Activated T-cell treated with anti-CD3 and anti-CD28 coated beads for 1 hour (primary cell): ENCODE measurements at places on chromosomes 1 and 21.

DNA sequence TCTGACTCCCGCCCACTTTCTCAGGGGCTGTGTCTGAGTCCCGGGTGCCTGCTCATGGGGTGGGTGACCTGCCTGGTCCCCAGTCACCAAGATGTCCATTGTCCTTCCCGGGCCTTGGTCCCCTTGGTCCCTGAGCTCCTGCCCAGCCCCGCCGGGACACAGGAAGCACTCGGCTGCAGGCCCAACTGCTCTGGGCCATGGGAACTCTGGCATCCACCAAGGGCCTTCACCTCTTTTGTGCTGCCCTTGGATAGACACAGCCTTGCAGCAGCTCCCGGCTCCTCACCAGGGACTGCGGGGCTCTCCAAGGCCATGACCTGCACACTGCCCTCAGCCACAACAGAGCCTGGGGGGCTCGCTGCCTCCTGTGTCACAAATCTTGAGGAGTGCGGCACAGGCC, 22.1 kb upstream of the MX1 start:
- no peak for DNase-seq

GRCh38 chr1:23600283-23600682, 41.0 kb upstream of the ID3 start:
- no peak for DNase-seq

DNA sequence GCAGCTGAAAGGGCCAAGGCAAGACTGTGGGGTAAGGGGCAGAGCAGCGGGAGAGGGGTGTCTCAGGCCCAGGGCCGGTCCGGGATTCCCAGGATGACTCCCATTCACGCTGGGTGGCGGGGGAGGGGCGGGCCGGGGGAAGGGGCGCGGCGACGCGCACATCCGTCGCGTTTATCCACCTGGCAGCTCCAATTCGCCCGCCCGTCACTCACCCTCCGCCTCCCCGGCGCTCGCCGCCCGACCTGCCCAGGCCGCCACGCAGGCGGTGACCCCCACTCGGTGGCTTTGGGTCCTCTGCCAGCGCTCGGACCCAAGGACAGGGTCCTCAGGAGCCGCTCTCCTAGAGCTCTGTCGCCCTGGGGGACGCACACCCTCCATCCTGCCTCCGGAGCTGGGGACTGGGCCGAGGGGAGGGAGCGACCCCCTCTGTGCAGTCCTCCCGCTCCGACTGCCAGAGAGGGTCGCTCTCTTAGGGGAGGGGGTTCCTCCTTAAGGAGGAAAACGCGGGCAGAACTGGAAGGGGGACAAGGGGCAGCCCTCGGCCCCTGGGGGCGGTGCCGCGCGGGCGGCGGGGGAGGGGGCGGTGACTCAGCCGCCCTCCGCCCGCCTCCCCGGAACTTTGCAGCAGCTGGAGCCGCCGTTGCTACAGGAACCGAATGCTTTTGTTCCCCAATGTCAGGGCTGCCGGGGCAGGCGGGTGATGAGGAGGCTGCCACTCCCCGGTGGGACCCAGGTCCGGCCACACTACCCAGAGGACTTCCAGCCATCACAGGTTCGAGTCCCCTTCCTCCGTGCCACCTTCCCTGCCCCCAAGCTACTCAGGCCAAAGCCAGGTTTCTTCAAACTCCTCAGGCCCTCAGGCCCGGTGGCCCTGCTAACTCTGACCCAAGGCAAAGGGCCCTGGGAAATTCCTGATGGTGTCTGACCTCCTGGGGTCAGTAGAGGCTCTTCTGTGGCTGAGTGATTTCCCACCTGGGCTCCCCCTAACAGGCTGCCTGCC, 3.4 kb downstream of the ADGRB2 start:
- DNase-seq: peak; percentile 57

DNA sequence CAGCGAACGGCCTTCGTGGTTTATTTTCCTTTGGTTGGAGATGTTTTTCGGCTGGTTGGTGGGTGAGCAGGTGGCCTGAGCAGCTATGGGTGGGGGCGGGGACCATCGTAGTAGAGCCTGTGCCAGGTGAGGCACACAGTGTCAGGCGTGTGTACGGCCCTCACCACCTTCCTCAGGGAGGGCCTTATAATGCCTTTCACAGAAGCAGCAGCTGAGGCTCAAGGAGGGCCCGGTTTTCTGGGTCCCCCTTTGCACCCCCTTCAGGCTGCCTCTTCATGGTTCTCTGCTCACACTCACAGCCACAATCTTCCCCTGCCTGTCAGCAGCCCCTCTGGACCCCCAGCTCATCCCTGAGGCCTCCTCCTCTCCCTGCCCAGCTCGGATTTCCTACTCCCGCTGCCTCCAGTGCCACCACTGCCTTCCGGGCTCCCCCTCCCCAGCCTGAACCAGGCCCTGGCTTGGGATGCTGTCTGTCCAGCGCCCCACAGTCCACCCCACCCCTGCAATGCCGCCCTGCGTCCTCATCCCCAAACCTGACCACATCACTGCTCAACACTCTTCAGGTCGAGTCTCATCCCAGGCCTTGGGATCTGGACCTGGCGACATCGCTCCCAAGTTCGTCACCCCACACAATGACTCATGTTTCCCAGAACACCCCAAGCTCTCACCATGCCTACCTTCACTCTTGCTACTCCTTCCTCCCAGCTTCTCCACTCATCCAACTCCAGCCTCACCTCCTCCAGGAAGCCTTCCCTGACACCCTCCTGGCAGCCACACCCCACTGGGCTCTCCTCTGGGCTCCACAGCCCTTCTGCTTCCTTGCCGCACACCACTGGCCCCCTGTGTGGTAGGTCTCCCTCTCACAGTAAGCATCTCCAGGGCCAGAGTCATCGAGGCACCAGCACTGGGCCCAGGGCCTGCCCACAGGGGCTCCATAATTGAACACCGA, 53.9 kb downstream of the DMRTB1 start:
- DNase-seq: no peak

GRCh38 chr1:57850176-57850940, 426.5 kb upstream of the DAB1 start:
- DNase-seq: no peak

DNA sequence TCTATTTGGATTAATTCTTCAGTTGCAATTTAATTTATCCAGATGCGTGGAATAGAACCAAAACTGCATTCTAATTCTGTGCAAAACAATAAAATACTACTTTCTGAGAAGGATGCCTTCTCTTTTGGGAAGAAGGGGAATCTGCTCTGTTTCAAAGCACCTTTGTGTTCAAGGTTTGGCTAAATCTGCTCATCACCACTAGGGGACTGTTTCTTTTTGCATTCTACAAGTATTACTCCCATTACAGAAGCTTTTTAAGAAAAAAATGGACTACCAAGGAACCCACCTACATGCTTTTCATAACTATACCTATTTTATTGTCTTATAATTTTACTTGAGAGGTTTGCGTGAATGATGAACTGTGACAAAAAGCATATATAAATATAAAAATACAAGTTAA, 18.2 kb downstream of the MRPS6 start:
- DNase-seq: no peak

DNA sequence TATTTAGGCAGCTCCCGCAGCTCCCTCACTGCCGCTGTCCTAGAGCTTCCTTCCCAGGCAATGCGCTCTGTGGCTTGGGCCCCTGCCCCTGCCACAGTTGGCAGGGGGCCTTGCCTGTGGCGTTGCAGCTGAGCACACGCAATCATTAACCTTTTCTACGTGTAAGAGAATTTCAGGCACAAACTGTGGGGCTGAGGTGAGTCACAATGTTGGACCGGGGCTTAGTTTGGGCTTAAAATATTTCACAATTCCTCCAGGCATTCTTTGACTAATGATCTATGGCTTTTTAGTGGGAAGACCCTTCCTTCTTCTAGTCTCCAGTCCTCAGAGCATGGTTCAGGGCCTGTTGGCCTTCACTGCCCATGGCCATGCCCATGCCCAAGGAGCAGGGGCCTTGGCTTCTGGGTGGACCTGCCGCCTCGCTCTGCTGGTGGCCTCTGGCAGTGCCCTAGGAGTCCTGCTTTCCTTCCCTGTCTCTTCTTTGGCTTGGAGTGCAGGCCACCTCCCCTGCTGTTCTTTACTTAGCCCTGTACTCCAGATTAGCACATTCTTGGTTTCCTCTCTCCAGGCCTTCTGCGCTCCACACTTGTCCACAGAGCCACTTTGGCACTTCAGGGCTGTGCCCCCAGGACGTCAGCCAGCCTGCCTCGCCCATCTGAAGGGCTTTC, 39.2 kb downstream of the MAPKAPK2 start:
- no peak for DNase-seq

DNA sequence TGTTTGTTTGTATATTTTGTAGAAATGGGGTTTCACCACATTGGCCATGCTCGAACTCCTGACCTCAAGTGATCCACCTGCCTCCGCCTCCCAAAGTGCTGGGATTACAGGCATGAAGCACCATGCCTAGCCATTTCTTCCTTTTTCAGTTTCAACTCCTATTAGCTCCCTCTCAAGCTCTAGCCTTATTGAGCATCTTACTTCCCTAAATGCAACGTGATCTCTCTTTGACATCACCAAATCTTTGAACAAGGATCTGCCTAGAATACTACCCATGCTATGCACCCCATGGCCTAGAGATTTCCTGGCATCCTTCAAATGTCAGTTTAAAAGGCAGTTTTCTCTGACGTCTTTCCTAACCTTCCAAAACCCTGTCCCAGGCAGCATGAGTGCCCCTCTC, 91.1 kb upstream of the NR5A2 start:
- no peak for DNase-seq

GRCh38 chr21:14616380-14617039, 70.4 kb upstream of the SAMSN1 start:
- DNase-seq: no peak

DNA sequence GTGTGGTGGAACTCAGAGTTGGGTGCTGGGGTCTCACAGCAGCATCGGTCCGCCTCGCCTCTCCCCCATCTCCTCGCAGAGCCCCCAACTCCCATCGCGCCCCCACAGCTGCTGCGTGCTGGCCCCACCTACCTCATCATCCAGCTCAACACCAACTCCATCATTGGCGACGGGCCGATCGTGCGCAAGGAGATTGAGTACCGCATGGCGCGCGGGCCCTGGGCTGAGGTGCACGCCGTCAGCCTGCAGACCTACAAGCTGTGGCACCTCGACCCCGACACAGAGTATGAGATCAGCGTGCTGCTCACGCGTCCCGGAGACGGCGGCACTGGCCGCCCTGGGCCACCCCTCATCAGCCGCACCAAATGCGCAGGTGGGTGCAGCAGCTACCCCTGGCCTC, 24.2 kb downstream of the PTPRU start:
- no peak for DNase-seq

DNA sequence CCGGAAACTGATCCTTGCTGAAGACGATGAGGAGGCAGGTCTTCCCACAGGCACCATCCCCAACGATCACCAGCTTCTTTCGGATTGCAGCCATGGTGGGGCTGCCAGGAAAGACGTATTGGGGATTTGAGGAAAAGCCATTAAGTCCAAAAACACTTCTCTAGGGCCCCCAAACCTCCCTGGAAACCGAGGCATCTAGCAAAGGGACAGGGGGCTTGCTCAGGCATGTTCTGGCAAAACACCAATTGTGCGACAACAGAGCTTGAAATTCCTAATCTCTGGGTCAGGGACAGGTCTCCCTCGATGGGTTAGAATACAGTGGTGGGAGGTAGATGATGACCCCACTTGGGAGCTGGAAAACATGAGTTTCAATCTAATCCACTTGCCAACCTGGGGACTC, 3.2 kb downstream of the RHOC start:
- DNase-seq: no peak
